ENCODE measurements at places on chromosomes 16 and 17.

DNA sequence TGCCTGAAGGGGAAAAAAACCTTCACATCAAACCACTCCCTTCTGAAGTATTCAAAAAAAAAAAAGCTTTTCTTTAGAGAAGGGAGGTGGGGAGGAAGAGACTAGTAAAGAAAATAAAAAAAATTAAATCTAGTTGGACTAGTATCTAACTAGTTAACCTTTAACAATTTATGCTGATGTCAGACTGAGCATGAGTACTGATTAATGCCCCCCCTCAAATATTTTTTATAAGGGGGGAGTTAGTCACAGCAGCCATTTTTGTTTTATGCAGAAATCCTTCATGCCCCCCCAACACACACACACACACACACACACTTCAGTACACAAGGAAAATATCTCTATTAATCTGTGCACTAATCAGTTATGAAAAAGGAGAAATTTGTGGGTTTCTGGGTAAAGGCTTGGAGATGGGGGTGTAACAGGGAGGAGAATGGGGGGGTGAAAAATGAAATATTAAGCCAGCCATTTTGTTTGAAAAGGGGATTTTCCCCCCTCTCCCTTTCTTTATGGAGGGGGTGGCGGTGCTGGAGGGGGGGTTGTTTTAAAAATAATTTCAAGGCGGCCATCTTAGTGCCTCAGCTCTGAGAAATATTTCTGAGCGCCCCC lies 4.7 kb upstream of the CHD3 start:
- DNase-seq, result no peak

GRCh38 chr17:28718333-28719020 lies 809 bp upstream of the RAB34 start:
- no peak for DNase-seq

GRCh38 chr17:66964930-66965800 lies 658 bp downstream of the CACNG4 start:
- peak; percentile 77 for DNase-seq

GRCh38 chr17:64729201-64729600 lies 67.1 kb upstream of the SMURF2 start:
- no peak for DNase-seq

- no peak for DNase-seq
Measured at GRCh38 chr16:4646773-4647643, 22.4 kb downstream of the MGRN1 start.

- DNase-seq, result no peak
Measured at GRCh38 chr17:59607061-59607460, 12.6 kb upstream of the CLTC start.

- DNase-seq, result no peak
Measured at GRCh38 chr16:62010186-62010585, 26.1 kb downstream of the CDH8 start.

DNA sequence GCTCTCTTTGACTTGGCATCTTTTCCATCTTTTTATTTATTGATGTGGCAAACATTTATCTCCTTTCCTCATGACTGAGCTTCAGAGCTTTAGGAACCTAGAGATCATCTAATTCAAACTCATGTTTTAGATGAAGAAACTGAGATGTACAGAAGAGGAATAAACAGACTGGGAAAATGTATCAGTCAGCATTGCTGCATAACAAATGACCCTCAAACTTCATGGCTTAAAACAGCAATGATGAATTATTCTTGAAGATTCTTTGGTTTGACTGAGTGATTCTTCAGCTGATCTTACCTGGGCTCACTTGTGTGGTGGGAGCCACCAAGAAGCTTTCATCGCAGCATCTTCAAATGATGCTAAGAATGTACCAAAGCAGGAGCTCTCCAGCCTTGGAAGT lies 44.0 kb upstream of the IRF8 start:
- no peak for DNase-seq

DNA sequence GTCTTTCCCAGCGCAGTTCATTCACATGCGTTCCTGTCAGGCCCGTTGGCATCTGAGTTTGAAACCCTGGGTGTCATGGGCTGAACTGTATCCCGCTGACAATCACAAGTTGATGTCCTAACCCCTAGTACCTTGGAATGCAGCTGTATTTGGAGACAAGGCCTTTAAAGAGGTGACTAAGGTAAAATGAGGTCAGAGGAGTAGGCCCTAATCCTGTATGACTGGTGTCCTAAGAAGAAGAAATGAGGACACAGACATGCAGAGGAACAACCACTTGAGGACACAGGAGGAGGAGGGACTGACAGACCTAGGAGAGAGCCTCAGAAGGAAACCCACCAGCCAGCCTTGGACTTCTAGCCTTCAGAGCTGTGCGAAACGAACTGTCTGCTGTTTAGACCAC lies 33.1 kb downstream of the TRPV2 start:
- no peak for DNase-seq

Data from right forelimb (tissue), 1 donor.